Dermis blood vessel endothelial cell (primary cell): ENCODE measurements at places on chromosomes 6 and 20. TPM values are rescaled to one million over a fixed set of nuclear protein-coding genes. Genes with fewer than 3 reads are reported as not detected.

HDGFL1 gene
- not detected in 2 replicates for total RNA-seq

TTBK1 gene
- 0.05 TPM in 1 of 2 replicates, not detected in the other for total RNA-seq

SIGLEC1 gene
- not detected in 2 replicates for total RNA-seq

CAGE1 gene
- total RNA-seq: under 0.01 TPM in 1 of 2 replicates, not detected in the other

TLDC2 gene
- total RNA-seq: under 0.01 and 0.14 TPM in 2 replicates

EEF1E1 gene
- total RNA-seq: 64.0 and 99.4 TPM in 2 replicates

GRCh38 chr6:168803874-168804273 lies 362.9 kb downstream of the SMOC2 start:
- no peak for DNase-seq

DNA sequence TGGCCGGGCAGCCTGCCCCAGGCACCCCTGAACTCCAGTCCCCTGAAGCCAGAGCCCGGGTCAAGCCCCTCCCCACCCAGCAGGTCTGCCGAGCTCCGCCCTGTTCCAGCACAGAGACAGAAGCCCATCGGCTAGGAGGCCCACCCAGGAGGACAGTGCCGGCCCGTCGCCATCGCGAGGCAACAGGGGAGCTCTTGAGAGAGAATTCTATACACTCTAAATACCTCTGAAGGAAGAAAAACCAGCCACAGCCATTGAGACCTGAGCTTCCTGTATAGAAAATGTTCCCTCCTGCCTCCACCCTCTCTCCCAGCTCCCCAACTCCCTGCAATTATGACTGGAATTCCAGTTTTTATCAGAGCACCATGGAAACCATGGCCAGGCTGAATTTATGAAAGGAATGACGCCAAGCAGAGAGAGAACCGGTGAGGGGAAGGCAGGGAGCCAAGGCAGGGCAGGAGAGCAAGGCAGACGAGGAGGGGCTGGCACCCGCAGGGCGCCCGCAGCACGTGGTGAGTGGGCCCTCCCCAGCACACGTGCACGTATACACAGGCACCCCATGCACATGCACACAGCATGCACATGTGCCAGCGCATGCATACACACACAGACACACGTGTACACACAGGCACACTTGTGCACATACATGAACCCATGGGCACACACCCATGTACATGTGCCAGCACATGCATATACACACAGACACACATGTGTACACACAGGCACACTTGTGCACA lies 27.6 kb upstream of the MRGBP start:
- DNase-seq: peak; percentile 17

DNA sequence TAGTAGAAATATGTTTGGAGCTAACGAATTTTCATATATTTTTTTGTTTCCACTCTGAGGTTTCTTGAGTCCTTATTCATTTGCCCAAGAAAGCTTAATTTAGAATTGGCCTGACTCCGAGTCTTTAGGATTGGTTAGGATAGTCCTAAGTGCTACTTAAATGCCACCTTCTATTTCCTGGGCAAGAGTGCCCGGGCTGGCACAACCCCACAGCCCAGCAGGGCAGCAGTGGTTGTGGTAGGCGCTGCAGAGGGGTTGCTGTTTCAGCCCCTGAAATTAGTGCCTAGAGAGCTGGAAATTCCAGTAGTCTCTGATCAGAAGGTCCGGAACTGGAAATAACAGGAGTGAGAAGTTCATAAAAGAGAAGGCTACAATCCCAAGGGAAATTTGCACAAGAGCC lies 139.4 kb upstream of the TENT5A start:
- DNase-seq: no peak

- DNase-seq: no peak
Measured at GRCh38 chr20:1930165-1930564, 35.0 kb downstream of the SIRPA start.

DNA sequence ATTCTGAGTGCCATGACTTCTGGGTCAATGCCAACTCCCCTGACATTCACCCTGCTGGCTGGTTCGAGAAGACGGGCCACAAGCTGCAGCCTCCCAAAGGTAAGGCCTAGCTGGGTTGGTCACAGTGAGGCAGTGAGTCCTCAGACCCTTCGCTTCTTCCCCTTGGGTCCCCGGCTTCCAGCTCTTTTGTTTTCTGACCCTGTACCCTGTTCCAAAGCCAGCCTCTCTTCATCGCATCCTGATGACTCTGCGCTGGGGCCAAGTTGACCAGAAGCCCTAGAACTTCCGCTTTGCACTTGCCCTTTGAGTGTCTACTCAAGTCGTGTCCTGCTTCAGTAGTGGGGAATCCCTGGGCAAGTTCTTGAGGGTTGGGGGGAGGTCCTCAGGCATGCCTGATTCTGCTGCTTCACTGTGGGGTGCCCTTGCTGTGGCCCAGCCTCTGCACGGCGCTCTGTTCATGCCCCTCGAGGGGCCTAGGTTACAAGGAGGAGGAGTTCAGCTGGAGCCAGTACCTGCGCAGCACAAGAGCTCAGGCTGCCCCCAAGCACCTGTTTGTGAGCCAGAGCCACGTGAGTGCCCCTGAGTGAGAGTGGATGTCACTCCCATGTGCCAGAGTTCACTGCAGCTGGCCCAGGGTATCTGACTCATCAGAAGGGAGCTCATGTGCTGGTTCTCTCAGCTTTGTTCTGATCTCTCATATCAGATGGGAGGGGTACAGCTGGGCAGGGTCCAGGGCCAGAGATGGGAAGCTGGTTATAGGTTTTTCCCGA lies 23.0 kb downstream of the L3MBTL1 start:
- DNase-seq: no peak

- DNase-seq: no peak
Measured at GRCh38 chr20:43746344-43747137, 19.7 kb upstream of the GTSF1L start.

- DNase-seq: no peak
Measured at GRCh38 chr6:57013521-57013926, 33.0 kb upstream of the KIAA1586 start.

DNA sequence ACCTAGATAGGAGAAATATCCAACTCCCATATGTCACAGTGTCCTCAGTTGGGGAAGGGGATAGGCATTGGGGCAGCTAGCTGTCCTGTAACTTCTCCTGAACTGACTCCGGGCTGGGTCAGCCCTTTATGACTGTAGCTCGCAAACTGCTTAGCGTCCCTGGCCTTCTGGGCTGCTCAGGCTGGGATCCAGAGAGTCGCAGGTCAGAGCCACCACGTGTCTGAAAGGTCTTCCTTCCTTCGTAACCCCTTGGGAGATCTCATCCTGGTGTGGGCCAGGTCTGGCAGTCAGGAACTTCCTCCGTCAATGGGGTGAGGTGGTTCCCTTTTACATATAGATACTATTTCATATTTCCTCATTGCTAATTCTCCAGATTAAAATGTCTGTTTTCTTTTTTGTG lies 28.8 kb upstream of the HINT3 start:
- DNase-seq: peak; percentile 21

- no peak for DNase-seq
Measured at GRCh38 chr6:170093658-170094596, 197.0 kb downstream of the DLL1 start.

- DNase-seq: no peak
Measured at GRCh38 chr20:23624324-23624691, 13.4 kb downstream of the CST3 start.

DNA sequence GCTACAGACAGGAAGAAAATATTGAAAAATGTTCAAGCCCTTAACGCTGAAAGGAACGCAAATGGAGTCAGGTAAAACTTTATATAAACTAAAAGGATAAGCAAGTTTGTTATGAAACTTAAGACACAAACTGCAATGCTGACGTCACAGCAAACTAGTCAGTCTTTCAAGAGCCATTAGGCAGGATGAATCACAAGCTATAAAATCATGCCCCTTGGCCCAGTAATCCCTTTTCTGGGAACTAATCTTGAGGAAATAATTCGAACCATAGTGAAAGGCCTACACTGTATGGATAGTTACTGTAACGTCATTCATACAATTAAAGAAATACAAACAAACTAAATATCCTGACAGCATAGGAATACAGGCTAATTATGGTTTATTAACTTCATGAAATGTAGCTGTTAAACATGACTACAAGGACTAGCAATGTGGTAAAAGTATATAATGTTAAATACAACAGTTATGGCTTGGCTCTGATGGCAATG lies 42.7 kb upstream of the HINT3 start:
- peak; percentile 89 for DNase-seq

- DNase-seq: no peak
Measured at GRCh38 chr6:101403216-101403945, 9.9 kb downstream of the GRIK2 start.

DNA sequence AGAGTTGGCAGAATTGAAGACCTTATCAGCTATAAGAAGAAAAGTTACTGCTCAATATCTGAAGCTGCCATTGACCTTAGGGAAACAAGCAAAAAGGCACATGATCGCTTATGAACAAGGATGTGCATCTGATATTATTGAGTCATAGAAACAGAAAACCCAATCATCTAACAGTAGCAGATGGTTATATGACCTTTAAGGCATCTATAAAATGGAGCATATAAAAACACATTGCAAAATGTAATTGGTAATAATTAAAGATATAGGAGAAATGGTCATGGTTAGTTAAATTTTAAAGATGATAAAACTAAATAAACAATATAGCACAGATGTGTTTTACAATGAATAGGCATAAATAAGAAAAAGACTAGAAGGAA lies 260.1 kb upstream of the TAB2 start:
- DNase-seq: no peak

DNA sequence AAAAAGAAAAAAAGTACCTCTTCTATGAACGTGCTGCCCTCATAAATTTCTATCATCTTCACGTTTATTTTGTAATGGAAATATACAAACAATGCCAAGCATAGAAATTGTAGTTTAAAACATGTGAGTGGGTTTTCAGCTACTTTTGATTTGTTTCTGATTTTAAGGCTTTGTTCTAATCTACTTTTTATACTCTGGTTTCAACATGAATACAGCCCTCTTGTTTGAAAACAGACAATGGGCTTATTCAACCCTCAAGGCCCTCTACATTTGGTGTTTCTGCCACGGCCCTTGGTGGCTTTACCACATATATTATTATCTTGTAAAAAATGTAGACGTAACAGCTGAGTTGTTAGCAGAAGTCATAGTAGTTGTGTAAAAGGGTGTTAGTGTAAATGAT lies 153.9 kb downstream of the SOX4 start:
- no peak for DNase-seq

GRCh38 chr20:1183153-1183552 lies 1.6 kb downstream of the TMEM74B start:
- no peak for DNase-seq

GRCh38 chr6:107666084-107666980 lies 157.8 kb downstream of the SCML4 start:
- no peak for DNase-seq

GRCh38 chr6:156880913-156881312 lies 103.7 kb downstream of the ARID1B start:
- DNase-seq: no peak

GRCh38 chr6:28478518-28478917 lies 35.2 kb upstream of the ZSCAN23 start:
- no peak for DNase-seq

DNA sequence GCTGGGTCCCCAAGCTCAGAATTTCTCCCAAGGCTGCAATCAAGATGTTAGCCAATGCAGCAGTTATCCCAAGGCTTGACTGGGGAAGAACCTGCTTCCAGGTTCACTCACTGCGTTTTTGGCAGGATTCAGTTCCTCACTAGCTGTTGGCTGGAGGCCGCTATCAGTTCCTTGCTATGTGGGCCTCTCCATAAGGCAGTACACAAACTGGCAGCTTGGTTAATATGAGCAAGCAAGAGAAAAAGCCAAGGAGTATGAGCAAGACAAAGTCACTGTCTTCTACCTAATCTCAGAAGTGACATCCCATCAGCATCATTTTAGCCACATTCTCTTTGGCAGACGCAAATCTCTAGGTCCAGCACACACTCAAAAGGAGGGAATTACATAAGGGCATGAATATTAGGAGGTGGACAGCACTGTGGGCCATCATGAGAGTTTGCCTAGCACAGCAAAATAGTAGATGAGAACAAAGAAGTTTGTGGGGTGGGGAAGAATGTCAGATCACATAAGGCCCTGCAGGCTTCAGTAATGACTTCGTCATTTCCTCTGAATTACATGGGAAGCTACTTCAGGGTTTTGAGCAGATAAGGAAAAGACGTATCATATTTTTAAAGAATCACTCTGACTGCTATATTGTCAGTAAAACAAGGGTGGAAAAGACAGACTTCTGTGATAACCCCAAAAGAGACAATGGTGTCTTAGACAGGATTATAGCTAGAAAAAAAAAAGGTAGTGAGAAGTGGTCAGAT lies 25.5 kb downstream of the LMBRD1 start:
- no peak for DNase-seq

GRCh38 chr6:11722805-11723631 lies 55.6 kb downstream of the ADTRP start:
- no peak for DNase-seq

DNA sequence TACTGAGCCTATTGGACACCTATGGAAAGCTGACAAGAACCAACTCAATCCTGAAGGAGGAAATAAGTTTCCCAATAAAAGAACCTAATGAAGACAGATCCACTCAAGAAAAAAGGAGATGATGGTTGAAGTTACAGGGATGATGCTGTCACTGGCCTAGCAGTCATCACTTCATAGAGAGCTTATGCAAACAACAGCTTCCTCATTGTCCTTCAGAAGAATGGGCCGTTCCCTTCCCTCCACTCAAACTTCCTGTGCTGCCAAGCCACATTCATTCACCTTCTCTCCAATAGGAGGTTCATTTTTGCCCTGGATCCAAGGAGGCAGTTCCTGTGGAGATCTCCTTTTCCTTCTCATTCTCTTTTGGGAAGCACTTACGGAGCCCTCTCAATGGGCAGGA lies 13.8 kb upstream of the PM20D2 start:
- no peak for DNase-seq

GRCh38 chr6:16420715-16421461 lies 182.5 kb downstream of the GMPR start:
- no peak for DNase-seq

- peak; percentile 45 for DNase-seq
Measured at GRCh38 chr6:137749696-137750211, 117.3 kb upstream of the TNFAIP3 start.

GRCh38 chr20:973785-974194 lies 28.3 kb downstream of the RSPO4 start:
- DNase-seq: peak; percentile 22

- no peak for DNase-seq
Measured at GRCh38 chr6:62942000-62942399, 269.3 kb upstream of the FKBP1C start.

DNA sequence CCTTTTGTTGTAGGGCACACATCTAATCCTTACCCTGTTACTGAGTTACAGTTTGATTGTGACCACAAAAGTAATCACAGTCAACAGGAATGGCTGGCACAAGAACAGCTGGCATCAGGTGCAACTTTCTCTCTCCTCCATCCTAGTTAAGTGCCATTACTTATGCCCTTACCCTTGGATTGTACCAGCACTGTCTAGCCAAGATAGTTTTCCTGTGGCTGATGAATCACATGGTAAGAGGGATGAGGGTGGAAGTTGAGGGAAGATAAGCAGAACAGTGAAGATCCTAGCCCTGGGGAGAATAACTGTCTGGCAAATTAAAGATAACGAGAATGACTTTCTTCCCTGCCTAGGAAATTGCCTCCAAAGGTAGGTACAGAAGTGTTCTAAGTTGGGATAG lies 42.0 kb downstream of the RNF217 start:
- no peak for DNase-seq

DNA sequence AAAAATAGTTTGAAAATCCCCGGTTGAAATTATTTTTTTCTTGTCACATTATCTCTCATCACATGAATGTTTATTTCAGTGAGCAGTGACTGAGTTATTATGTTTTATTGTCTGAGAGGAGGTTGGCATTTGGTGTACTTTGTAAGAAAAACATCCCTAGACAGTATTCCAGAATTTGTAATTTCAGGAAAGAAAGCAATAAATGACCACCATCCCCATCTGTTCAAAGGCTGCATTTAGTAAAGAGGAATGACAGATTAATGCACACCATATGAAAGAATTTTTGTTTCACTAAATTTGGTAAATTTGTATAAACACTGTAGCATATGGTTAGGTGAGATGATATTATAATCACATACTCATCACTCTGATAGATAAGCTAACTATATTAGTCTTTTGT lies 57.1 kb upstream of the FUT9 start:
- no peak for DNase-seq
